ENCODE measurements at places on chromosomes 13 and 19.

DNA sequence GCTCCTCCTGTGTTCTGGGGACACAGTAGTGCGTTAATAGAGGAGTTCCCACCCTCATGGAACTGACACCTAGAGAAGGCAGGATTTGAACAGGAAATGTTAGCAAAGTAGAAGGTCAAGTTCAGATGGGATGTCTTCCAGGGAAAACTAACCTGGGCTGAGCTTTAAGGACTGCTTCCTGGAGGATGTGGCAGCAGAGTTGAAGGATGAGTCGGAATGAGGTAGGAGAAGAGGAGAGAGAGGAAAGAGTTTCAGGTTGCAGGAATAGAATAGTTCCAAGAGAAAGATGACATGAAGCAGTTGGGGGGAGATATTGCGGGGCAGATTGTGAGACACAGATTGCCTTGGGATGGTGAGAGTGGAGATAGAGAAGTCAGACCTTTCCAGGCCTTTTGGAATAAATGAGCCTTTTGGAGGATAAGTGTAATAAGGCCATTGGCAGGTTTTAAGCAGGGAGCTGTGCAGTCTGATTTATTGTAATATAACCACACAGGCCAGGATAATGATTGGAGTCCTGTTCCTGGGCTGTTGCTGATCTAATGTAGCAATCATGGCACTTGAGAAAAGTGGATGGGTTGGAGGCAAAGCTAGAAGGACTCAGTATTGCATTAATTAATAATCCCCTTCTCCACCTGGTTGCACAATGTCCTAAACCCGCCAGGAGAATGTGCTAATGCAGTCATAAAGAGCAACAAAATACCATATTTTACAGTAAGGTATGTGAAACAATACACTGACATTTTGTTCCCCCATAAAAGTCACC lies 205.4 kb downstream of the SHISA2 start:
- DNase-seq = no peak

DNA sequence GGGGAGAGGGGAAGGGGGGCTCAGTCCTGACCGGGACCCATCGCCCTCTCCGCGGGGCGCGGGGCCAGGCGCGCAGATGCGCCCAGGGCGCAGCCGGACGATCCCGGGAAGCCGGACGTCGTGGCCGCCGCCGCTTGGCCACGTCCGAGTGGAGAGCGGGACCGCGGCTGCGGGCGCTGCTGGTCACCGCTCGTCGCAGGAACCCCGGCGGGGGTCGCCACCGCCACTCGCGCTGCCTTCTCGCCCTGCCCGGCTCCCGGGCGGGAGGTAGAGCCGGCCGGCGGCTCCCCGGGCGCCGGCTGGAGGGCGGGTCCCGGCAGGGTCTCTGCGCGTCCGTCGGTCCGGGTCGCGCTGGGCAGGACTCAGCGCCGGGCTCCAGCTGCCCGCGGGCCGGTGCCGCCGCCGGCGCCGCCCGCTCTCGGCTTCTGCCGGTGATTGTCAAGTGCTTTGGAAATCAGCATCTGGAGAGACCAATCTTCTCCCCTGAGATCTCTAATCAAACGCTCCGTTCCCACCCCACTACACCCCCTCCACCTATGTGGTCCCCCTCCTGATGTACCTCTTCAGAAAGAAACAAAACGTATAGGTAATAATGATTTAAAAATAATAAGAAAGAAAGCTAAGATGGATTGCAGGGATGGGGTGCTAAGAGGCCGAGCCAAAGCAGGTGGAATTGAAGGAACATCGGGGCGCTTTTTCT lies 464.4 kb downstream of the ITGBL1 start:
- no peak for DNase-seq

DNA sequence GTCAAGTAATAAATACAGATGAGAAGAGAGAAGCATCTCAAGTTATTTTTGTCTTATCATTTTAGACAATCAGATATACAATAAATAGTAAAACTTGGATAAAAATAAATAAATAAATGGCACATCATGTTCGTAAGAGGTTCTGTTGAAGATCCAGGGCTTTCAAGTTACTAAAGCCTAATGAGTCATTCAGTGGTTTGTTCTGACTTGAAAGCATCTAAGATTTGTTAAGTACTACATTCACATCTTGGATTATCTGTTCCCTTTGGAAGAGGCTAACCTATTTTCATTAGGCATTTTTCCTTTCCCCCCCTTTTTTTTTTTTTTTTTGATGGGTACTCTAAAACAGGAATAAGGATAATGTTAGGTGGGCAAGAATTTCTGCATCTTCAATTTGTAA lies 429.3 kb downstream of the PCDH20 start:
- DNase-seq = no peak

GRCh38 chr19:41437944-41438574 lies 1.7 kb downstream of the DMAC2 start:
- DNase-seq = no peak

- DNase-seq = no peak
Observed at GRCh38 chr13:100240109-100240779, 151.4 kb downstream of the PCCA start.

- no peak for DNase-seq
Observed at GRCh38 chr19:23558541-23558940, 128.5 kb downstream of the ZNF675 start.

DNA sequence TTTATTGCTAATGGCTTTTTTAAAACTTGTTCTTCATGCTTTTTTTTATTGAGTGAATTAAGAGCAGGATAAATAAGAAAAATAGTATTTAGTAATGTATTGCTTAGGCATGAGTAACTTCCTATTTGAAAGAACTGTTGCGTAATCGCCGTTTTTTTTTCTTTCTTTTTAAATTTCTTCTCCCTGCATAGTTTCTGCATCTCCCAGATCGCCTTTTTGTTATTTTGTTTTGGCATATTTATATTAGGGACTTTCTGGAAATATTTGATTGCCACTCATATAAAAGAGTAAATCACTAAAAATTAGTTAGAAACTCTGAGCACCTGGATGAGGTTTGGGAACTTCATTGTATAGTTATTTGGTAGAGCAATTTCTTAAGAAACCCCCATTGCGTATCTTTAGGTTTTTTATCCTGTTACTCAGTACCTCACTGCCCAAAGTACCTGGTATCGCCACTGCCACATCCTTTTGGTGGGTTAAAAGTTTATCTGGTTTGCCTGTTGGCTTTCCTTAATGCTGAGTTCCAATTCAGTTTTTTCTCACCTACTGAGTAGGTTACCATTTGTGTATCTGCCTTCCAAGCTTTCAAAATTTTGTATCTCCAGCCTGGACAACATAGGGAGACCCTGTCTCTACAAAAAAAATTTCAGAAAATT lies 36.2 kb upstream of the LPAR6 start:
- DNase-seq = no peak

DNA sequence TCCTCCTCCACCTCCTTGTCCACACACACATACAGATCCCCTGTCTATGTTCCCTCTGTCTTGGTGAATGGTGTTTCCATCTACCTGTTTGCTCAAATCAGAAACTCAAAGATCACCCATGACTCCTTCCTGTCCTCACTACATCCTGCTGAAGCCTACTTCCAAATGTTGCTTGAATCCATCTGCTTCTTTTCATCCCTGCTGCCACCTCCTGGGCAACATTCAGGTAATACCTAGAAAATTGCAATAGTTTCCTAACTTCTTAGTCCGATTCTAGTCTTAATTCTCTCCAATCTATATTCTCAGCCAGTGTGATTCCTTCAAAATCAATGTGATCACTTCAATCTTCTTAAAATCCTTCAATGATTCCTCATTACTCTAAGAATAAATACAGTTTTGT lies 155.5 kb upstream of the STARD13 start:
- no peak for DNase-seq

- DNase-seq = no peak
Observed at GRCh38 chr13:70849222-70849621, 741.0 kb upstream of the KLHL1 start.

- DNase-seq = no peak
Observed at GRCh38 chr19:32258167-32258566, 87.2 kb upstream of the ZNF507 start.

DNA sequence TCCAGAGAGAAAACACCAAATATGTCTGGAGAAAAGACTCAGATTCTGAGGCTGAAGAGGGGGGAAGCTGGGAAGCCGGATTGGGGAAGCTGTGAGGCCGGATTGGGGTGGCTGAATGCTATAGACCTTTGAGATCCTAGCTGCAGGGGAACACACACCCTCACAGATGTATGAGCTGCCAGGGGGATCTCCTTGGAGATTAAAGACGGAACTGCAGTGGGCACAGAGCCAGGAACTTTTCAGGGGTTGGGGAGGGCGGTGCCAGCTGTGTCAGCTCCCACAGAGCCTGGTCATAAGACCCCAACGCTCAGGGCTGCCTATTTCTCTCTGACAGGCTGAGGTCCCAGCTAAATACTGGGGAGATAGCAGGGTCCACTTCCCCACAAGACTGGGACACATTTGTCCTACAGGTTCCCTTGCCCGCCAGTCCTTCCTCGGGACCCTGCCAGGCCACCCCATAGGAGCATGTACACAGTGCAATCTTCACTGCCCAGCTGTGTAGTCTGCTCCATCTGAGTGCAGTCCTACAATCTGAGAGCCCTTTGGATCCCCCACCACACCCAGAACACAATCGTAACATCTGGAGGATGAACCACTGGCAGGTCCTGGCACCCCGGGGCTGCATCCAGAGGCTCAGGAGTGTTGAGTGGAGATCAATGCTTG lies 1893.9 kb downstream of the PCDH9 start:
- no peak for DNase-seq

GRCh38 chr13:79365981-79366380 lies 40.1 kb downstream of the RBM26 start:
- DNase-seq = no peak

GRCh38 chr13:110523838-110524540 lies 37.5 kb downstream of the RAB20 start:
- DNase-seq = no peak

GRCh38 chr19:46639358-46640182 lies 3.6 kb upstream of the GNG8 start:
- no peak for DNase-seq

GRCh38 chr19:6519289-6519688 lies 11.5 kb upstream of the TNFSF9 start:
- no peak for DNase-seq

- no peak for DNase-seq
Observed at GRCh38 chr13:27855381-27855780, 63.1 kb downstream of the GSX1 start.

- no peak for DNase-seq
Observed at GRCh38 chr13:76271728-76272232, 614.4 kb downstream of the KCTD12 start.

GRCh38 chr19:44663996-44664395 lies 7.3 kb upstream of the CEACAM19 start:
- DNase-seq = no peak

- DNase-seq = no peak
Observed at GRCh38 chr19:16527971-16528521, 14.2 kb downstream of the CHERP start.

DNA sequence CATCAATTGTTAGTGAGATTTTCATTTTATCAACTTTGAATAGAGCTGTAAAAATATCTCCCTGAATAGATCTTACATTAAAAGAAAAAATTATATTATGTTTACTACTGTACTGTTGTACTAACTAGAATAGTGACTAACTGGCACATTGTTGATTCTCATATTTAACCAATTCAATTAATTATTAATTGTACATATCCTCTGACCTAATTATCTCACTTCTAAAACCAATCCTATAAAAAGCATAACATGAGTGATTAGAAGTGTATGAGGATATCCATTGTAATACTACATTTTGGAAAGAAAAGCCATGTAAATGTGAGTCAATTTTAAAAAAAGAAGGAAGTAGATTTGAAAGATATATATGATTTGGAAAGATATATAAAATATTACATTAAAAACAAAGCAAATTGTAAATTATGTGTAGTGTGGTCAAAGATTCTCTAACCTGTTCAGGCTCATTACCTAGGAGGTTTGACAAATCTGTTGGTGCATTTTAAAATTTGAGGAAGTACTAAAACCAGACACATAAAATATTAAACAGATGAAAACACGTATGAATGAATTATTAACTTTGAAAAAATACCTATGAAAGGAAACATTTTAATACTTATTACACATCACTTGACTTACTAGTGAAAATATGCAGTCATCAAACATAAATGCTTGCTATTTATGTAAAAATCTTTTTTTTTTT lies 829.8 kb upstream of the SLC10A2 start:
- no peak for DNase-seq

DNA sequence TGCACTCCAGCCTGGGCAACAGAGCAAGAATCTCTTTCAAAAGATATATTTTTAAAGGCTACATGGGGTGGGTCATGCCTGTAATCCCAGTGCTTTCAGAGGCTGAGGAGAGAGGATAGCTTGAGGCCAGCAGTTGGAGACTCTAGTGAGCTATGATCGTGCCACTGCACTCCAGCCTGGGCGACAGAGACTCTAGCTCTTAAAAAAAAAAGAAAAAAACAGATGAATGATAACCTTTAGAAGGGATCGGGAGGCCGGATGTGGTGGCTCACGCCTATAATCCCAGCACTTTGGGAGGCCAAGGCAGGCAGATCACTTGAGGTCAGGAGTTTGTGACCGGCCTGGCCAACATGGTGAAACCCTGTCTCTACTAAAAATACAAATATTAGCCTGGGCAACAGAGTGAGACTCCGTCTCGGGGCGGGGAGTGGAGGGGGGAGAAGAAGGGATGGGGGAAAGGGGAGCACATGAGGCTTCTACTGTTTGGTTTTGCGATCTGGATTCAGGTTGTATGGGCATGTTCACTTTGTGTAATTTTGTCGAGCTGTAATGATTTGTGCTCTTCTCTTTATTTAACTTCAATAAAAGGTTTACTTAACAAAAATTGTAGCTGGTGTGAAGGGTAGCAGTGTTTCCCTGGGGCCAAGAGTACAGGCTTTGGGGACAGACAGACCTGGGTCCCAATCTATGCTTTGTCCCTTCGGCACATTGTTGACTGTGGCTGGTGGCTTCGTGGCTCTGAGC lies 1.1 kb upstream of the PSMC4 start:
- DNase-seq = no peak

- no peak for DNase-seq
Observed at GRCh38 chr19:11555246-11555645, 3.8 kb downstream of the ELOF1 start.

DNA sequence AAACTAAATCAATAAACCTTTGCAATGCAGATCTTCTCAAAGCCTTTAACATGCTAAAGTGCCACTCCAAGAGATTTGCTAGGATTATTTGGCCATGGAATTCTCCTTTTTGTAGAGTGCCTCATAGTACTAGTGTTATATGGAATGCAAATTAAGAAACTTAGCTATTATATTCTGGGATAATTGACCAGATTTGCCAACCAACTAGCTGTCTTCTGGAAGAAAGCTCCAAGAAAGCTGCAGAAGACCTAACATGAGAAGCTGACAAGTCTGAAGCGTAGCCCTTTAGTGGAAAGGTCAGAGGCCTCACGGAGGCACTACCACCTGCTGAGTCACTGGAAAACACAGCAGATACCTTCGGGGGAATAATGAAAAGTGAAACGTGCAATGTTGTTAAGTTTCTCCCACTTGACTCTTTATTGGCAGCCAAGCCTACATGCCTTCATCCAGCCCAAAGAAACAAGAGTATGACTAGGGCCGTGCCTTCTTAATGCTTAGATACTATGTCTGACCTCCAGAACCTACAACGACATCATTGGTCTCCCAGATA lies 29.8 kb upstream of the KATNAL1 start:
- no peak for DNase-seq

- no peak for DNase-seq
Observed at GRCh38 chr13:33494596-33495204, 209.1 kb upstream of the STARD13 start.

- no peak for DNase-seq
Observed at GRCh38 chr19:1609103-1609396, 3.8 kb upstream of the UQCR11 start.
